DND-41 (cell line): ENCODE measurements at places on chromosomes 4 and X.

DNA sequence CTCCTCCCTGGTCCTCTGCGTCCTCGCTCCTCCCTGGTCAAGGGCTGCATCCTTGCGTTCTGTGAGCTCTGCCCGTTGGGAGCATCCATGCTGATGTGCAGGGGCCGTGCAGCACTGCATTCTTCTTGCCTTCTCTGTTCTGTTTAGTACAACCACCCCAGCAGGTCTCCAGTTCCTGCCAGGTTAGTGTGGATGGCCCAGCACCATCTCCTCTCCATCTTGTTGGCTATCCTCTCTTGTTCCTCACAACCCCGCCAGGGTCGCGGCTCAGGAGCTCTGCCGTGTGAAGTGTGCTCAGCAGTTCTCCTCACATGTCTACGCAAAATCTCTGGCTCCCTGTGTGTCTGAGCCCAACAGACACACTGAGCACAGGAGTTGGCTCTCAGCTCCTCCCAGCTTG, 10.4 kb upstream of the MAEA start:
- DNase-seq, result no peak

DNA sequence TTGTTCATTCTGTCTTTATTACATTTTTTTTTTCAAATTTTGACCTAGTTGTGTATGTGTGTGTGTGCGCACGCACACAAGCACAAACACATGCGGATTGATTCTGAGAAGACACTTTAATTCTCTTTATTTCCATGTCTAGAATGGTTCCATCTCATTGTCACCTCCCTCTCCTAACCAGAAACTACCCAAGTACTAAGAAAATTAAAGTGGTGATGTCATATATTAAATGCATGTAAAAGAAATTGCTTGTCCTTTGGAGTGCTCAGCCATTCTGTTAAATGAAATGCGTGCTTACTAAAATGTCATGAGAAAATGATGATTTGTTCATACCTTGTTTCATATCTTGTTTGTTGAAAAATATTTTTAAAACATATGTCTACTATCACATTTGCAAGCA, 1297.0 kb upstream of the TENM3 start:
- DNase-seq, result no peak

GRCh38 chr4:153933915-153934687, 145.2 kb upstream of the SFRP2 start:
- DNase-seq, result no peak

- DNase-seq, result no peak
Measured at GRCh38 chrX:150503898-150504219, 64.6 kb upstream of the MTM1 start.

DNA sequence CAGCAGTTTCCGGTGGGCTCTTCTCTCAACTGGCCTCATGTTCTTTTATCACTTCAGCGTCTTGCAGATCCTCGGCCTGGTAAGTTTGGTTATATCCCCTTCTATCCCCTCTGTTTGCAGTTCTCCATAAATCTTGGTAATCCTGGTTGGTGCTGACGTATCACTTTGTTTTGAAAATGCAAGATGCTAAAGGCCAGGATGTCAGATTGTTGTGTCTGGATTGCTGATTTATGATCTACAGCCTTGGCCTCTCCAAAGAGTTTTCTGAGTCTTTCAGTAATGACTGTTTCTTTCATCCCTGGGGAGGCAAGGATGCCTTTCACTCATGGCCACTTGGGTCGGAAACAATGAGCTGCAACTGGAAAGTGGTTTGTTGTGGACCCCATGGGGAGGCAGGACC, 146.4 kb downstream of the AMMECR1 start:
- no peak for DNase-seq

DNA sequence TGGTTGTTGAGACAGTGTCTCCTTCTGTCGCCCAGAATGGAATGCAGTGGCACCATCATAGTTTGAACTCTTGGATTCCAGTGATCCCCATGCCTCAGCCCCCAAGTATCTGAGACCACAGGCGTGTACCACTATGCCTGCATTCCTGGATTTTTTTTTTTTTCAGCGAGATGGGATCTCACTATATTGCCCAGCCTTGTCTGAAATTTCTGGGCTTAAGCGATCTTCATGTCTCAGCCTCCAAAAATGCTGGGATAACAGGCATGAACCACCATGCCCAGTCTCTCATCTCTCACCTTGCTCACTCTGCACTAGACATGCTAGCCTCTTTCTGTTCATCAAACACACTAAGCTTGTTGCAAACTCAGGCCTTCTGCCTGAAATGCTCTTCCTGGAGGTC, 104.1 kb downstream of the UBE2K start:
- DNase-seq, result no peak

GRCh38 chrX:120456973-120457372, 12.1 kb downstream of the LAMP2 start:
- peak; percentile 16 for DNase-seq

DNA sequence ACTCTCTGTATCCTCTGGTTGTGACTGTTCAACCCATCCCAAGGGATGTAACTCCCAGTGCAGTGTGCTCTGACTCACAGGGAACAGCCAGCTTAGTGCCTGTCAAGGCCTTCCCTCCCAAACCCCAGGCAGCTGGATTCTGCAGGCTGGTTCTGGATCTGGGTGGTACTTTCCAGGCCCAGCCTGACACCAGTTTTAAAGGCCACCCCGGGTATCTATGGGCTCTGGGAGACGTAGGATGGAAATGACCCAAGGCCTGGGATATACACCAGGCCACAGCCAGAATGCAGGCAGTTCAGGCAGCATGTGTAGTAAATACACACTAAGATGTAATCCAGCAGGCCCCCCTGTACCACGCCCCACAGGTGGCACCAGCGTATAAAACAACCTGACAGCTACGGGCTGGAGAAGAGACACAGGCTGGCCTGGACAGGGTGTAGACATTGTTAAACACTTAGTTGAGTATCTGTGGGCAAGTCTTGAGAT, 64.2 kb downstream of the SPINK2 start:
- peak; percentile 9 for DNase-seq

DNA sequence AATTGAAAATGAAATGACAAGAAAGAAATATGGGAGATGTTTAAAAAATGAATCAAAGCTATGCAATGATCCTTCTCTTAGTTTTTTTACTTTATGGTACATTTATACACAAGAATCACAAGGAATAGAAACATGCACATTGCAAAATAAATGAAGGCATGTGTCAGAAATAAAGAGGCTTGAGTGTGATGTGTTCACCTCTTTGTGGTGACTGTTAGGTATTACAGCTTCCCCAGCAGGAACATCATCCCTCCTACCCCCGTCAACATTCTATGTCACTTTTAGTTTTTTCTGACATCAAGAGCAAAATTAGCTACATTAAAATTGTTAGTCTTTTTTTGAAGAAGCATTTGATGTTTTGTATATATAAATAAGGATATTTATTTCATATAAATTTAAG, 214.8 kb downstream of the SLC4A4 start:
- DNase-seq, result no peak

DNA sequence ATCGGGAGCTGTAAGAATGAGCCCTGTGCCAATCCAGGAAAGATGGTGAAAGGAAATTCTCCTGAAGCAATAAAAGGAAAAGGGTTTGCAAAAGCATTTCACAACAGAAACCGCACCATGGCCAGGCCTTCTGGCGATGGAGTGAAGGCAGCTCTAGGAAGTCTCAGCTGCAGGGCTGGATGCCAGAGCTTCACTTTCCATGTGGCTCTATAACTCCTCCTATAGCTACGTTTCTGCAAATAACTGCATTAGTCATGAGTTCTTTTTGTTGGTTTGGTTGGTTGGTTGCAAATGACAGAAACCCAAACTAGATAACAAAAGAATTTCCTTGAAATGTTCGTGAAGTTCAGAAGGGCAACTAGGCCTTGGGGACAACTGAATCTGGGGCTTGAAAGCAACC, 84.6 kb downstream of the RELL1 start:
- DNase-seq, result no peak

GRCh38 chrX:68938244-68939004, 109.6 kb downstream of the EFNB1 start:
- DNase-seq, result no peak

- no peak for DNase-seq
Measured at GRCh38 chr4:5052204-5052702, 973 bp downstream of the STK32B start.

DNA sequence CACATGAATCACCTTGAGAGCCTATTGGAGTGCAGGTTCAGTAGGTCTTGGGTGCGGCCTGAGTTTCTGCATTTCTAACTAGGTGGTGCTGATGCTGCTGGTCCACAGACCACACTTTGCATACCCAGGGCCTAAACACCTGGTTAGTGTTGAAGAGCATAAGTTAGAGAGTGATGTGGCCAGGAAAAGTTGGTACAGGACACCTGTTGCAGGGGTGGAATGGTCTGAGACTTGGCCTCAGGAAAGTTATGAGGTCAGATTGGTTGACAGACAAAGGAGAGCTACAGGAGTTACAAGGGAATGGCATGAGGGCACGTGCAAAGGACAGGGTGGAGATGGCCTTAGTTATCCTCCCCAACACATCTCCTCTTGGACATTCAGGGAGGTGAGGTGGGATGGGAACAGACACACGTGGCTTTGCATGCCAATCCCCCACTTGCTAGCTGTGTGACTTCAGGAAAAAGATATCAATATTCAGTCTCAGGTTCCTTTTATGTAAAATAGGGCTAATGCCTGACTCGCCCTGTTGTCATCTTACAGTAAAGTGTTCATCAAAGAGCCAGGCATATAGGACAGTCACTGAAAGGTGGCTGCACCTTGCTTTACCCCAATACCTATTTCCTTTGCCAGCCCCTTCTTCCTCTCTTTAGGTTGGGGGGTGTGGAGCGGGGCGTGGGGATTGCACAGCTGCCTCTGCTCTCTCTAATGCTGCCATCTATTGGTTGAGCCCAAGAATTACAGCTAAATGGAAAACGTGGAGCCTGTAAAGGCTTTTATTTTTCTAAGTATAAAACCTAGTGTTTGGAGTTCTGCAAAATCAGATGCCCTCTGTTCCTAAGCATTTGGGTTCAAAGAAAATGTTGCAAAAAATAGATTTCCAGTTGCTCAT, 47.5 kb downstream of the ATG4A start:
- no peak for DNase-seq

- DNase-seq, result no peak
Measured at GRCh38 chrX:2261831-2262667, 238.7 kb downstream of the DHRSX start.

- no peak for DNase-seq
Measured at GRCh38 chrX:151902813-151903591, 9.7 kb upstream of the MAGEA4 start.

DNA sequence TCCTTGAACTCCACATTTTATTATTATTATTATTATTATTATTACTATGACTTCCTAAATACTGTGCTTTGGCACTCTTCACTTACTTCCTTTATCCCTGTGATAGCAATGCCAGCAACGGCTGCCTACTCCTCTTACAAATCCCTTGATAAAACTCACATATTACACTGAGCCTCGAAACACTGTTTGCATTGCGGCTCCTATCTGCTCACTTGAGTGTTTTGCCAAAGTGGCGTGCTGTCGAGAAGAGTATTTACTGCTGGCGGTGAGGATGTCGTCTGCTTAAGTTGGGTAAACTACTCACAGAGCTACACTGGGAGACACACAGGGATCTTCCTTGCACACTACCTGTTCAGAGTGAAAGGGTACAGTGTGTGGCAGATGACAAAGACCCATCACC, 143.4 kb upstream of the VCX3A start:
- no peak for DNase-seq

DNA sequence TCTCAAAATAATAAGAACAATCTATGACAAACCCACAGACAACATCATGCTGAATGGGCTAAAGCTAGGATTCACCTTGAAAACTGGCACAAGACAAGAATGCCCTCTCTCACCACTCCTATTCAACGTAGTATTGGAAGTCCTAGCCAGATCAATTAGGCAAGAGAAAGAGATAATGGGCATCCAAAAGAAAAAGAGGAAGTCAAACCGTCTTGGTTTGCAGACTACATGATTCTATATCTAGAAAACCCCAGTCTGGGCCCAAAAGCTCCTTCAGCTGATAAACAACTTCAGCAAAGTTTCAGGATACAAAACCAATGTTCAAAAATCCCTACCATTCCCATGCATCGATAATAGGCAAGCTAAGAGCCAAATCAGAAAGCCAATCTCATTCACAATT, 59.0 kb downstream of the CHM start:
- no peak for DNase-seq

DNA sequence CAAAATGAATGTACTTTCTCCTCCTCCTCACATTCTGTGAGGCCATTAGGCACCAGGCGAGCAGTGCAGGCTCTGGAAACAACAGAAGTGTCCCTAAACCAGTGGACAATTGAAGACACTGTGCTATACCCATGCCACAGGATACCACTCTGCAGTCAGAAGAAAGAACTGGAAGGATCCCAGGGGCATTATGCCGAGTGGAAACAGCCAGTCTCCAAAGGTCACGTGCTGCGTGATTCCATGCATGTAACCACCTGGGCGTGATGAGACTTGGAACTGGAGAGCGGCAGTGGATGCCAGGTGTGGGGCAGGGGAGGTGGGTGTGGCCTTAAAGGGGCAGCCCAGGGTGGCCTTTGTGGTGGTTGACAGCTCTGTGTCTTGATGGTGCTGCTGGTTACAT, 139.4 kb downstream of the EVC2 start:
- DNase-seq, result no peak
